ENCODE measurements at places on chromosomes 13 and 19.

- no peak for DNase-seq
Observed at GRCh38 chr19:11092181-11092538, 2.9 kb downstream of the LDLR start.

- no peak for DNase-seq
Observed at GRCh38 chr13:73702419-73703071, 431.7 kb downstream of the KLF12 start.

DNA sequence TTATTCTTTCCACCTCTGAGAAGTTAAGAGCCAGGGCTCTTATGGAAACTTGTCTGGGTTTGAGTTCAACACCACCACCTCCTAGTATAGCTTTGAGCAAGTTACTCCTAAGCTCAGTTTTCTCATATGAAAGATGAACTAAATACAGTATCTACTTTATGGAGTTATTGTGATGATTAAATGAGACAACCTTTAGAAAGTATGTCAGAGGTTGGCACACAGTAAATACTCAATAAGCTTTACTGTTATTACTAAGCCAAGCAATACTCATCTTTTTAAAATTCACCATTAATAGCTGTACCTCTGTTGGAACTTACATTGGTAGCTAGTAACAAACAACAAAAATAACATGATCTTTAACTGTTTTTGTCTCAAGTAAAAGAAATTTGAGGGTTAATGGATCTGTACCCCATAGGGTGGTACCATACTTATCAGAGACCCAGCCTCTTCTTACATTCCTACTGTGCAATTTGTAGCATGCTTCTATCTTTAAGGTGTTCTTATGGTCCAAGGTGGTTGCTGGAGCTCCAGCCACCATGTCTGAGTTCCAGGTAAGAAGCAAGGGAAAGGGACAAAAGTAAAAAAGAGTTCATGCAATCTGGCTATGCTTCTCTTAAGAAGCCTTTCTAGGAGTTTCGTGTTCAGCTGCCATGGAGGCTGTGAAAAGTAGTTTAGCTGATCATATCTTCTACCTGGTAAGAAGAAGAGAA lies 24.1 kb upstream of the NDFIP2 start:
- DNase-seq: no peak

- no peak for DNase-seq
Observed at GRCh38 chr13:98743377-98743776, 9.1 kb downstream of the SLC15A1 start.

DNA sequence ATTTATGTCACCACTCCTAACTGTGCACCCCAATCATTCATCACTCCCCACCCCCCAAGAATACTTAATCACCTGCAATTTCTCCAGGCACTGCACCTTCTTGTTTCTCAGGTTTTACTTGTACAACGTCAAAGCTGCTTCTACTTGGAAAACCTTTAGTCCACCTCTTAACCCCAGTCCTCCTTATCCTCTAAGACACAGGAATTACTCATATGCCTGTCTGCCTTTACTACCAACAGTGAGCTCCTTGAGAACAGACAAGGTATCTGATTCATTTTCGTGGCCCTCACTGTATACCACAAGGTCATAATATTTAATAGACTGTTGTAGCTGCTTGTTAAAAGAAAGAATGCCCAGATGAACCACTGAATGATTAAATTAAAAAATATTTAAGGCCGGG lies 21.0 kb upstream of the NDFIP2 start:
- DNase-seq: no peak

Measured in activated CD4-positive, CD25-positive, alpha-beta regulatory T cell treated with anti-CD3 and anti-CD28 coated beads, Interleukin-2, amount 50 U/mL, for 72 hours (primary cell).